CMK (cell line): ENCODE measurements at places on chromosomes 3 and 15.

DNA sequence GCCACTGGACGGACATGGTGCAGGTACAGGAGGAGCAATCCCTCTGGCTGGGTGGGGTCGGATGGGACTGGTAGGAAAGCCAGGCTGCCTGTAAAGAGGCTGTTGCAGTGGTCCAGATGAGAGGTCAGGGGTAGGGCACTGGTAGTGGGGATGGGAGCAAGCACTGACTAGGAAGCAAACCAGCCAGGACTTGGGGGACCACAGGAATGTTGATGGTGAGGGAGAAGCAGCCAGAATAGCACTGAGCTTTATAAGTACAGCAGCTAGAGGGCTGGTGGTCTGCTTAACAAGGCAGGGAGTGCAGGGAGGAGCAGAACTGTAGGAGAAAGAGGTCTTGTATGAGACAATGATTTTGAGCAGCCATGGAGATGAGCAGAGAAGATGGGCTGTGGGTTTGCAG is 38.7 kb upstream of the PTPN23 start:
- no peak for DNase-seq

DNA sequence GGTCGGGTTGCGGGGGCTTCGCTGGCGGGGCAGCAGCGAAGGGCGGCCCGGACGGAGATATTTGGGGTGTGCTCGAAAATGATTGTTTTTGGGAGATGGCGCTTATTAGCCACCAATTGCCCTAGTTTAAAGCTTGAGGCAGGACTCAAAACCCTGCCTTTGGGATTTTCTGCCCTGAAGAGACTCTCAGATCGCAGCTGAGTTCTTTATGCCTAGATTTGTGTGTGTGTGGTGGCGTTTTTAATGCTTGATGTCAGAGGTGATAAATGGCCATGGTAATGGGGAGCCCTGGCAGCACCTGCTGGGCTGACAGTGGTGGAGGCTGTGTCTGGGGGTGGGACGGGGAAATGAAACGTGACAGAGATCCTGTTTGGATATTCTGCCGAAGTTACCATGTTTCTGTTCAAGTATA is 604 bp downstream of the KCTD6 start:
- no peak for DNase-seq

GRCh38 chr3:136351905-136352304 is 101.8 kb downstream of the PCCB start:
- no peak for DNase-seq

GRCh38 chr15:25950014-25950413 is 86.9 kb upstream of the ATP10A start:
- DNase-seq: no peak

DNA sequence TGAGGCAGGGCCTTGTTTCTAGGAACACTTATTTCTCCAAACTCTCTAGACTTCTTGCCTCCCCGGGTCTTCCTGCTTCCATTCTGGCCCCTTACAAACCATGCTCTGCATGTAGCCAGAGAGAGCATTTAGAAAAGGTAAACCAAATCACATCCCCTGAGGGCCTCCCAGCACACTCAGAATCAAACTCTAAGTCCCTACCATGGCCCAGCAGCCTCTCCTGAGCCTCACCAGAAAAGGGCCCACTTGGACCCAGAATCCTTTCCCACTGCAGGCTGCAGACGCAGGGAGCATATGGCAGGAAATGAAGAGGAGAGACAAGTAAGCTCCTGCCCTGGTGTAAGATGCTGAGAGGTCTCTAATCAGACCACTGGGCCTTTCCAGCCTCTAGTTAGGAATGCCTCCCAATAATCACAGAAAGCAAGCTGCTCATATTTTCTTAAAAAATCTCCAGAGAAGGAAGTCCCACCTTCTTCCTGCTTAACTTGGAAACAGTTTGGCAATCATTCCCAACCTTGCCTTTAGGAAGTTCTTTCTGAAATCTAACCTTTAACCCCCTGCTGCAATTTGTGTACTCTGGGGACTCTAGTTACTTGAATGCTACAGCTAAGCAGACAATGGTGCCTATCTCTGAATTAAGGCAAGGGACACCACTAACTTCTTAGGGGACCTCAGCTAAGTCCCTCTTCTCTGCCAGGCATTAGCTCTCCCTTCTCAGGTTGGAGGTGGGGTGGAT is 4.2 kb downstream of the AMOTL2 start:
- DNase-seq: no peak

- DNase-seq: no peak
These were observed 635 bp downstream of the CD276 start for GRCh38 chr15:73684581-73685455.

DNA sequence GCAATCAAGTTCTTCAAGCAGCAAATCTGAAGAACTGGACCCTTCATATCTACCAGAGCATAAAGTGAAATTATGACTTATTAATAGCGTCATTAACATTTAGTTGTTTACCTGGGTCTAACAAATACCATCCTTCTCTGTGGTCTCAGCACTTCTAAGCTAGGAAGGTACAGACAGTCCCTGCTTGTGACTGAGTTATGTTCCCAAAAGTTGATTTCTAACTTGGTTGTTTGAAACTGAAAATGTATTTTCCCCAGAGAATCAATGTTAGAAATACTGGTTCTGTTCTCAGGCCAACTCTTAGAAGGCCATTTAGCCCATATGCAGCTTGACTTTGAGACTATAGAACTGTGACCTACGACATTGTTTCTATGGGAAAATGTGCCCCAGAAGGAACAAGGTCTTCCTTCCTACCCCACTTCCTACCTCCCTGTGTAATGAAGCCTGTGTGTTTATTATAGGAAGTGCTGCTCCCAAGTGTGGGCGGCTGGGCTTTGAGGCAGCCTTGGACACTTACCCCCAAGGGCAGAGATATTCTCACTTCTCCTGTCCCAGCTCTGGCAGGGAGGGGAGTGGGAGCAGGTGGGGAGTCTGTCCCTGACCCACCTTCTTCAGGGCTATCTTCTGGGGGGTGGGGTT is 12.2 kb upstream of the MAPK6 start:
- DNase-seq: no peak

- DNase-seq: no peak
These were observed 403.0 kb downstream of the FOXP1 start for GRCh38 chr3:71180524-71180923.

GRCh38 chr15:50068016-50068415 is 51.0 kb downstream of the ATP8B4 start:
- no peak for DNase-seq

DNA sequence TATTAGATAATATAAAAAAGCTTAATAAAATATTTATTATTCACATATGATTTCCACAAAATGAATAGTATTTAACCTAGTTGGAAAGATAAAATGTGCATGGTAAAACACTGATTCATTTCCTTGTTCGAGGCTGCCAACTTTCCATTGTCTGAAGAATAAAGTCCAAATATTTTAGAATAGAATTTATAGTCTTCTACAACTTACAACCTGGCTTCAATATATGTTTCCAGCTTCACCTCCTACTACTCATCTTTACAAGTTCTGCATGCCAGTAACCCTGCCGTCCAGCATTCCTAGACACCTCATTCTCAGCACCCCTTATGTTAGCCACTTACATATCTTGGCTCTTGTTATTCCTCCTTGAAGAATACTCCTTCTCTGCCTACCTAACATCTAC is 244.5 kb downstream of the FGF12 start:
- no peak for DNase-seq

DNA sequence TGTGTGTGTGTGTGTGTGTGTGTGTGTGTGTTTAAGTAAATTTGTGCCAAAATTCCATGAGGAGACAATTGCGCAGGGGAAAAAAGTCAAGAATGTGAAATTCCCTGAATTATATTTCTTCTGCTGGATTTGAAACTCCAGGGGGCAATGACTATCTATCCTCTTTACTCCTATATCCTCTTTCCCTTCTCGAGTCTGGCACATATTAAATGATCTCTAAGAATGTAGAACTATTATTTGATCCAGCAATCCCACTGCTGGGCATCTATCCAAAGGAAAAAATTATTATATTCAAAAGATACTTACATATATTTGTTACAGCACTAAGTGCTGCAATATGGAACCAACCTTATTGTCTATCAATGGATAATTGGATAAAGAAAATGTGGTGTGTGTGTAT is 350.1 kb upstream of the ADAMTS9 start:
- DNase-seq: no peak
